ENCODE measurements at places on chromosomes 1 and 21.

DNA sequence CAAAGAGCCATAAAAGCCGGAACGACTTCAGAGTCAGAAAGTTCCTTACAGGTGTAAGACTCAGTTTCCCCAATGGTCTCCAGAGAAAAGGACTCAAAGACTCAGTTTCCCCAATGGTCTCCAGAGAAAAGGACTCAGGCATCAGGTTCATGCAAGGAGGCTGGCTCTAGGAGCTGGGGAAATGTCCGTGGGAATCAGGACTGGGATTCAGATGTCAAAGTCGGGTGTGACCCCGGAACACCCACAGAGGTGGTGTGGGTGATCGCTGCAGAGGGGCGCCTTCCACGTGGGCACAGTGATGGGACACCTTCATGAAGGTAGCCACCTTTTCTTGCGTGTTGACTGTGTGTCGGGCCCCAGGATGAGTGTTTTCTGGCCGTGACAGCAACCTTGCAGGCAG lies 340.8 kb downstream of the NPHP4 start:
- DNase-seq = no peak

DNA sequence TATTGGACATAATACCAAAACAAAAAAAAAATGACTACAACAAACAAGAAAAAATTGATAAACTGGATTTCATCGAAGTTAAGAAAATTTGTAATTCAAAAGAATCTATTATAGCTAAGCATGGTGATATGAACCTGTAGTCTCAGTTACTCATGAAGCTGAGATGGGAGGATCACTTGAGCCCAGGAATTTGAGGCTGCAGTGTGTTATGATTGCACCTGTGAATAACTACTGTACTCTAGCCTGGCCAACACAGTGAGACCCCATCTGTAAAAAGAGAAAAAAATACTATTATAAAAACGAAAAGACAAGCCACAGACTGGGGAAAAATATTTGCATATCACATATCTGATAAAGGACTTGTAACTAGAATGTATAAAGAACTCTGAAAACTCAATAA lies 24.5 kb upstream of the TRIM62 start:
- no peak for DNase-seq

- no peak for DNase-seq
Measured at GRCh38 chr1:64986903-64987871, 20.8 kb upstream of the JAK1 start.

- DNase-seq = no peak
Measured at GRCh38 chr1:223825767-223826748, 19.7 kb downstream of the TP53BP2 start.

DNA sequence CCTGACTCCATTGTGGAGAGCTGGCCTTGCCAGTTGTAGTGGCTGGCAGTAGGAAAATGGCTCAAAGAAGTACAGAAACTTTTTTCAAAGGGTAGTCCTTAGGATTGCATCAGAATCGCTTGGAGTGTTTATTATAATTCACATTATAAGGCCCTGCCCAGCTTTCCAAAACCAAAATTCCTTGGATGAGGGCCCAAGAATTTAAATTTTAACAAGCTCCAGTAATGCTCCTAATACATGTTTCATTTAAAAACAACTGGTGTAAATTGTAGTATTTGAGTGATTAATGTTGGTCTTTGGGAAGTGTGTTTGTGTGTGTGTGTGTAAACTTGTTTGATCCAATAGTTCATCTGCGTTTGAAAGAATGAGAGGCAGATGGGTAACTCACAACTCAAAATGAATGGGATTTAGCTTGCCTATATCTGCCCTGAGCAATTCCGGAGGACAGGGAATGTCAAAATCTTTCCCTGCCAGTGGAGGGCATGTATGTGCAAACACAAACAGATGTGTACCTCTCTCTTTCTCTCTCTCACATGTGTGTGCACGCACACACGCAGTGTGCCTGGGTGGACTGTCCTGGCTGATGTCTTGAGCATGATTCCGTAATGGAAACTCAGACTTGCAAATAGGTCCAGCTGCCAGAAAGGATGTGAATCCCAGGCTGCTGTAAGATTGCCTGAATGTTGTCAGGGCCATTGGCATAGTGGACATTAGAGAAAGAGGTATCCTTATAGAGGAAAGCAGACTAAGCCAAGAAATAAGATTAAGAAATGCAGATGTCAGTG lies 293.1 kb downstream of the LMX1A start:
- no peak for DNase-seq

DNA sequence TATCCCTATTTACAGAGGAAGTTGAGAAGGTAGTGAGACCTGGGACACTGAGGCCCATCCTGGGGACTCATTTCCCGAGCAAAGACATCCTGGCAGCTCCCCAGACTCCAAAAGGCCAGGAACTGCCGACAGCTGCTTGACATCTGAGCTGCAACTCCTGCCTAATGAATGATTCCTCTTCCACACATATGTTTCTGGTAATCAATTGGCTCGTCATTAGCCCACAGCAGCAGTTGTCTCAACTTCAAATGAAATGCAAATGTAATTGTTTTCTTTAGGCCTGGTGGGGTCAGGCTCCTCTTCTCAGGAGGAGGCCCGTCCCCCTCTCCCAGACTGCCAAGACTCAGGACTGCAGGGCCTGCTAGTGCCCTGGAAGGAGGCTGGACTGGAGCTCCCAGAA lies 61.8 kb upstream of the DISP3 start:
- DNase-seq = no peak

GRCh38 chr1:207847116-207847515 lies 63.8 kb downstream of the CD34 start:
- no peak for DNase-seq

- DNase-seq = no peak
Measured at GRCh38 chr1:239814306-239814881, 277.3 kb upstream of the FMN2 start.

DNA sequence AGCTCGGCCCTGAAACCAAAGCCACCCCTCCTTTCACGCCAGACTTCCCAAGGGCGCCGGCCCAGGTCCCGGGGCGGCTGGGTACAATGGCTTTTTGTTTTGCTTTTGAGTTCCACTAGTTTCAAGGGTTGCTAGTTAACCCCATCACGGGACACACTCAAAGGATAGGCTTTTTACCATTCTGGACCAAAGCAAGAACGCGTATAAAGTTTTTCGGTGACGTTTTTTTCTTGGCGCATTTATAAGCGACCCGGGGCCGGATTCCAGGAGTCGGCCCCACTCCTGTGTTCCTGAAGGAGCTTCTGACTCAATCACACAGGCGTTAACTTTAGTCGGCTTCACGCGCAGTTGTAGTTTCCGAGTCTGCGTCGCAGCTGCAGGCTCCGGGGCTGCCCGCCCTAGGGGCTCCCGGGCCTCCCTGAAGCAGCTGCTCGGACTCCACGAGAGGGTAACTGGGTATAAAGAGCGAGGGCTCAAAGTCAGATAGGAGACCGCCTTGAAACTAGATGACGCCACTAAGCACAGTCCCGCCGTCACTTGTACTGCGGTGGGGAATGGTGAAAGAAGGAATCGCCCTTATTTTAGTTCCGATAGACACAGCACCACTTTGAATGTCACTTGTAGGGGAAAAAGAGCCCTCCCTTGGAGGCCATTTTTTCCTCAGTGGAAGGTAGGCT lies 707 bp upstream of the KLHL21 start:
- DNase-seq = peak; percentile 81

DNA sequence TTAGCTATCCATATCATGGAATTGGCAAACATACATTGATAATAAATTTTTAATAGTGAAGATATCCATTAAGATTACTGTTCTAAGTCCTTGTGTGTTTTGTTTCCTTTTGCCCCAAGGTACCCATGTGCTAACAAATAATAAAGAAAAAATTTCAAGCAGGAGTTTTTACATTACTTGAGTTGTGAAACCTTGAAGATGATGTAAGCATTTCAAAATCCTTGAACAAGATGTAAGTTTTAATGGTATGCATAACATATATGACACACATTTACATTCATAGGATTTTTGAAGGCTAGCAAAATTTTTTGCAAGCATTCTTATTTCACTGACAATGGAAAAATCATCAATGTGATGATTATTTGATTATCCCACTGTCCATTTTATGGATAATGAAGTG lies 10.9 kb upstream of the ELAVL4 start:
- DNase-seq = no peak

- DNase-seq = no peak
Measured at GRCh38 chr1:108816049-108816893, 40.6 kb downstream of the AKNAD1 start.

DNA sequence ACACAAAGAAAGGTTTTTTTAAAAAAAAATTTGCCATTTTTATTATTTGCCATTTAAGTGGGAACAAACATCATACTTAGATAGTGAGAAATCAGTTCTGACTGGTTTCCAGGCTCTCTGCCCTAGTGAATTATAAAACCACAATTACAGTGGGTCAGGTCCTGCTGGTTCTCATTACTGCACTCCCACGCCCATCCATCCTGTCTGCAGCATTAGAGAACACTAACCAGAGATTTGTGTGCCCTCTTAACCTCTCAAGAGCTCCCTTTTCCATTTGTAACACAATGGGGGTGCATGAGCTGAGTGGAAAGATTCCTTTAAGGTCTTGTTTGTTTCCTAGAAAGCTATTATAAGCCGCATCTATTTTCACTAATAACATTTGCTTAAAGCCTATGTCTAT lies 489.3 kb downstream of the AMY1C start:
- no peak for DNase-seq

DNA sequence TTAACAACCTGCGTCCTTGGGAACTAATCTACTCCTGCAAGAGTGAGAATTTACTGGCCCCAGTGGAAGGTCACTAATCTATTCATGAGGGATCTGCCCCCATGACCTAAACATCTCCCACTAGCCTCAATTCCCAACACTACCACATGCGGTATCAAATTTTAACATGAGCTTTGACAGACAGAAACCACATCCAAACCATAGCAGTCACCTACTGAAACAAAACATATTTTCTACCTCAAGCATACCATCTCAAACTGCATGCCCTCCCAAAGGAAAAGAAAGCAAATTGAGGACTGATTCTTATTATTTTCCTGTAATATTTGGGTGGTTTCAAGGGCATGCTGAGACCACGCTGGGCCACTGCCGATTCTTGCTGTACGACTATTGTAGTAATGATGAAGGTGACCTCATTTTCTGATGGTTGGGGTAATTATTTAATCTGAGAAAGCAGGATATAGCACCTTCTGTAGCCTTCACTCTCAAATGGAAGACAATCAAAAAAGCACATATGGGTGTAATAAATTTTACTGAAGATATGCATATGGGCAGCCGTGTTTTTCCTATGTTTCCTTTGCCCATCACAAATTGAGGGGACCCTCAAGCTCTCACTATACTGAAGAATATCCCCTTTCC lies 13.2 kb upstream of the GBP5 start:
- DNase-seq = no peak

GRCh38 chr1:227869279-227869842 lies 53.9 kb downstream of the PRSS38 start:
- no peak for DNase-seq

GRCh38 chr1:177053648-177054047 lies 110.9 kb downstream of the ASTN1 start:
- peak; percentile 7 for DNase-seq

- no peak for DNase-seq
Measured at GRCh38 chr1:160149716-160150115, 1.7 kb upstream of the ATP1A4 start.

GRCh38 chr1:210516697-210517459 lies 188.2 kb downstream of the HHAT start:
- no peak for DNase-seq

DNA sequence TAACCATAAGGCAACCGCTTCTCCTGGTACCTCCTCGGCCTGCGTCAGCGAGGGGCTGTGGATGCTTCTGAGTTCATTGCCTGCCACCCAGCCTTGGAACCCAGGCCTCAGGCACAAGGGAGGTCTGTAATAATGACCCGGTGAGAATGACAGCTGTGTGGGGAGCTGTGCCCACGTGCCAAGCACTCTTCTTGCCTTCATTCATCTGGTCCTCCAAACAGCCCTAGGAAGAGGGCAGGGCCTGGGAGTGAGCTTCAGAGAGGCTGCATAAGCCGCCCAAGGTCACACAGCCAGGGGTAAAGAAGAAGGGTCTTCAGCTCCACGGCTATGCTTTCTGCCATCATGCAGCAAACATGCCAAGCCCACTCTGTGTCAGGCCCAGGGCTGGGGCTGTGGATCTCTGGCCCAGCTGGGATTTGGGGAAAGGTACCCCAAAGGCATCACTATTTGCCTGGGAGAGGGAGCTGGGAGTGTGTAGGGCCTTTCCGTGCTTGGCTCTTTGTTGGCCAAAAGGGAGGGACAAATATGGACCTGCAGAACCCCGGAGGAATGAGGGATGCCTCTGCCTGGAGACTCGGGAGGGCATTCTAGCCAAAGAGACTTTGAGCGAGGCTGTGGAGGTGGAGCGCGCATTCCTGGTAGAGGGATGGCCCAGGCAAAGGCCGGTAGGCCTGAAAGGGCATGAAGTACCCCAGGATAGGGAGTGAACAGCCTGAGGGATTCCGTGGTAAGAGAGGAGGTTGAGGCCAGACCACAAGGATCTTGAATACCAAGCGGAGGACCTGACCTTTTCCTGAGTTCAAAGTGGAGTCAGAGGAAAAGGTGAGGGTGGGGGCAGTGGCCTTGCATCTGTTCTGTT lies 10.1 kb upstream of the EDN2 start:
- DNase-seq = no peak

DNA sequence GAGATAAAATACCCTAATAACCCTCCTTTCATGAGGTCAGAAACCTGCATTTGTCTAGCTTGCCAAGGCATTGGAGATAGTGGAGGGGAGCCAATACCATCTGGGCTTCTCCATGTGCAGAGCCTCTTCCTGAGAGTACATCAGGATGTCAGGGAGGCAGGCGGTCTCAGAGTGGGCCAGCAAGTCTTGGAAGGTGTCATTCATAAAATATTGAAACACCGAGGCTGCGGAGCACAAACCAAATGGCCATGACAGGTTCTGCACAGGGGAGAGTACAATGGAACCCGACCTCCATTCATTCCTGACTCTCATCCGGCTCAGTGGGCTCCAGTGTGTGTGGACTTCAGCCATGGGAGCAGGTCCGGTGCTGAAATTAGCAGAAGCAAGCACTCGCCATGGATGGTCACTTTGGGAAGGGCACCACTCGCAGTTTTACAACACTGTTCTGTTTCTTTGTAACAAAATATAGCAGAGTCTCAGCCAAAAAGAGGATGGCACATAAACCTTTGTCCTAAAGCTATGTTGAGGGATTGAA lies 446.6 kb downstream of the SIPA1L2 start:
- no peak for DNase-seq

GRCh38 chr1:223223091-223223995 lies 80.3 kb upstream of the TLR5 start:
- DNase-seq = no peak

DNA sequence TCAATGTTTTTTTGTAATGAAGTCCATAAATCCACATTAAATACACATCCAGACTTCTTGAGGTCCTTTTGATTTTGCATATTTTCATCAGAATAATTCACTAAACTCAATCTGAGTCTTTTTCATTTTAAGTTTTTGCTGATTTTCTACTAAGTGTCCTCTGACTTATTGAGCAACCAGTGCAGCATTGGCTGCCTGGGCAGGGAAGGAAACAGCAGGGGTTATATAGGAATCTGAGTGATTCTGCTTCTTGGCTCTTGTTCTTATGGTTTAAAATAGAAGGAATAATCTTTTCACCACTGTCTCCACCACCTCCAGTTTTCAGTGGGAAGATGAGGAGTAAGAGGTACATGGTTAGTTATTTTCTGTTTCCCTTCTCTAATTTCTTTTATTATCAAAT lies 88.4 kb downstream of the ST6GALNAC5 start:
- DNase-seq = no peak

- DNase-seq = no peak
Measured at GRCh38 chr1:151504759-151505158, 6.4 kb upstream of the CGN start.

Measured in NAMALWA (cell line).